ENCODE measurements at places on chromosomes 5 and 9.

GRCh38 chr5:80631278-80632259, 22.9 kb upstream of the MSH3 start:
- DNase-seq = no peak

DNA sequence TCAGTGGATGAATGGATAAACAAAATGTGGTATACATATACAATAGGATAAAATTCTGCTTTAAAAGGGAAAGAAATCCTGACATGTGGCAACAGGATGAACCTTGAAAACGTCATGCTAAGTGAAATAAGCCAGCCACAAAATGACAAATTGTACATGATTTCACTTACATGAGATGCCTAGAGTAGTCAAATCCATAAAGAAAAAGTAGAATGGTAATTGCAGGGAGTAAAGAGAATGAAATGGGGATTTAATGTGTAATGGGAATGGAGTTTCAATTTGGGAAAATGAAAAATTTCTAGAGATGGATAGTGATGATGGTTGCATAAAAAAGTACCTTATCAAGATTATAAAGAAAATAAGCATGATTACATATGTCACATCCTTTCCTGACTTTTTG, 1489.2 kb upstream of the C9orf72 start:
- no peak for DNase-seq

DNA sequence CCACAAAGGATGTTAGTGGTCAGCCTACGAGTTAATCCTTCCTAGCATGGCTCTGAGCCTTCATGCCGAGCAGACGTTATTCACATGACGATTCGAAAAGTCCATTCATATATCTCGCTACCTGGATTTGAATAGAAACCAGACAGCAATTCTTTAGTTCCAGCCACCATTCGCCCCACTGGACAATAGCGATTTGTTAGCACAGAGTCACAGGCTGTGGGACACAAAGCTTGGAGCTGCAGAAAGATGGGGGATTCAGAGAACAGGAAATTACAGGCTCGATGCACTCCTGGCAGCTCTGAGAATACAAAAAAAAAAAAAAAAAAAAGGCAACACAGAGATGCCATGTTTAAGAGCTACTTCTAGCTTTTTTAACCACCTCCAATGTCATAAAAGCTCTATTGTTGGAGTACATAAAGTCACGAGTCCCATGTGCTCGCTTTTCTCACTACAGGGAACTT, 110.7 kb downstream of the NR6A1 start:
- peak; percentile 79 for DNase-seq

GRCh38 chr9:131422241-131422792, 28.4 kb downstream of the PRRC2B start:
- DNase-seq = no peak

DNA sequence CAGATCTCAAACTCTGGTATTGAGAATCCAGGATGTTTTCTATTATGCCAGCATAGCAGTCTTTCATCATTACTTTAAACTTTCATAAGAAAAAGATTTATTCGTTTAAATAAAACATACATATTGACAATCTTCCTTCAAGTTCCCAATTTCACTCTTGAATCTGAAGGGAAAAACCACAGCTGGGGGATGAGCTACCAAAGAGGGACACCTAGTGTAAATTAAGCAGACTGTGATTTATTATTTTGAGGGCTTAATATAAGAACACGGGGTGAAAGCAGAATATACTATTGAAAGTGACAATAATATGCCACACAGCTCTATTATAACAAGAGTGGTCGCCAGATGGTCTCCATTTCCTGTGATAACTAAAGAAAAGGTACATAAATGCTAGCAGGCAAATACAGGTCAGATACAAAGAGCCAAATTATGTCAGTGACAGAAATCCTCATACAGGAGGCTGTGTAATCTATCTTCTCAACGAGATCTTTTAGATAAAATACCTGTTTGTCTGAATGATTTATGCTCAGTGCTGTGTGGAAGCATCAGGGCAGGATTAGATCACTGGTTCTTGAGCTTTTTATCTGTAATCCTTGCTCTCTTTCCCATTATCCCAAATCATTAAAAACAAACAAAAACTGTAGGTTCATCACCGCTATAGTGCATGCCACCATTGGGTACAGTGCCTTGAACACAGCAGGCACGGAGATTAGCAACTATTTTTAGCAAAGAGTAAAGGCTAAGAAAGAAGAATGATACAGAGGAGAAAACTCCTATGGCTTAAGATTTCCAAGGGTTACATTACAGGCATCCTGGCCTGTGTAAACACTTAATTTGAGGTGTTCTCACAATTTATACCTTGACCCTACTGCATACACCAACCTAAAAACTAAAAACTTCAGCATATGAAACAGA, 116.6 kb downstream of the DROSHA start:
- DNase-seq = no peak

DNA sequence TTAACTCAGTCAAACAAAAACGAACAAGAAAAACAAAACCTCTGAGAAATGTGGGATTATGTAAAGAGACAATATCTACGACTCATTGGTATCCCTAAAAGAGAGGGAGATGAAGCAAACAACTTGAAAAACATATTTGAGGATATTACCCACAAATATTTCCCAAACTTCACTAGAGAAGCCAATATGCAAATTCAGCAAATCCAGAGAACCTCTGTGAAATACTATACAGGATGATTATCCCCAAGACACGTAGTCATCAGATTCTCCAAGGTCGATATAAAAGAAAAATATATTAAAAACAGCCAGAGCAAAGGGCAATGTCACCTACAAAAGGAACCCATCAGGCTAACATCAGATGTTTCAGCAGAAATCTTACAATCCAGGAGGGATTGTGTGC, 226.1 kb downstream of the CDH12 start:
- no peak for DNase-seq

DNA sequence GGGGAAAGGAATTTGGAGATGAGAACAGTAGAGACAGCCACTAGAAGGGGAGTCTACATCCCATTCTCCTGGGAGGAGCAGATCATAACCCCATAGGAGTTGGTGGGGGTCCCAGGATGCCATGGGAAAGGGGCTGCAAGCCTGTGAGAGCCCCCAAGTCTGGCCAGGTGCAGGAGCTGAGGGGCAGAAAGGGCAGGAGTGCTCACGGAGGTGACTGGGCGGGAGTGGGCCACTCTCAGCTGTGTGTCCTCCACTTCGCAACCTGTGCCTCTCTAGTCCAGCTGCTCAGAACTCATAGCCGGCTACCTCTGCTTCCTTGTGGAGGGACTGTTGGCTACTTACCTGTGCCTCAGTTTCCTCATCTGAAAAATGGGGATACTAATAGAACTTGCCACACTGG, 263.9 kb downstream of the FSTL4 start:
- DNase-seq = no peak

- DNase-seq = no peak
Measured at GRCh38 chr5:77103457-77103856, 16.4 kb upstream of the ZBED3 start.

DNA sequence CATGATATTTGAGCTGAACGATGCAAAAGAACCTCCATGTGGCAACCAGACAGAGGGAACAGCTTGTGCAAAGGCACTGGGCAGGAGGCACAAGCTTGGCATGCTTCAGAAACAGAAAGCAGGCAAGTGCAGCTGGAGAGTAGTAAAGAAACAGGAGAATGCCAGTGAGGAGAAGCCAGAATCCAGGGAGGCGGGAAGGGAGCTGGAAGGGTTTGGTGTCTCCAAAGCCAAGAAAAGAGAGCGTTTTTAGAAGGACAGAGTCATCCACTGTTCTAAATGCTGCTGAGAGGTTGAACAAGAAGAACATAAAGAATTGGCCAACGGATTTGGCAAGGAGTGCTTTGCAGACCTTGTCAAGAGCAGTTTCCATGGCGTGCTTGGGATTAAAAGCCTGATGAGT, 124.7 kb downstream of the TLE1 start:
- no peak for DNase-seq

DNA sequence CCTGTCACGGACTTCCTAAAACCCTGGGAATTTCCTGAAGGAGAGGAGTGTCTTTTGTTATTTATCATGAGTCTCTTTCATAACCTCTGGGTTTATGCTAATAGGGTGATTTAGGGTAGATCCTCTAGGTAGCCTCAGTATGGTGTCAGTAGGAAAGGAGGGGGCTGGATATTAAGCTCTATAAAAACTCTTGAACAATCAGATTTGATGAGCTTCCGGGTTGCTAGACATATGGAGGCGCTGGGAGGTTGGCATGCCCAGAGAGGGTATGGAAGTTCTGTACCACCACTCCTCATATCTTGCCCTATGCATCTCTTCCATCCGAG, 15.6 kb upstream of the PTBP3 start:
- no peak for DNase-seq
